H4 (cell line): ENCODE measurements at places on chromosomes 12 and 14. TPM values are rescaled to one million over a fixed set of nuclear protein-coding genes. Genes with fewer than 3 reads are reported as not detected.

The TMEM106C gene
- 294 and 314 TPM in 2 replicates for total RNA-seq

The PTCSC3 gene
- not detected in 2 replicates for total RNA-seq

The ZNF385A gene
- total RNA-seq, result 2.3 and 5.3 TPM in 2 replicates

The PA2G4 gene
- total RNA-seq, result 203 and 227 TPM in 2 replicates

The ABCC9 gene
- 0.06 TPM in 1 of 2 replicates, not detected in the other for total RNA-seq

The FLRT2 gene
- total RNA-seq, result 9.8 and 13.7 TPM in 2 replicates

DNA sequence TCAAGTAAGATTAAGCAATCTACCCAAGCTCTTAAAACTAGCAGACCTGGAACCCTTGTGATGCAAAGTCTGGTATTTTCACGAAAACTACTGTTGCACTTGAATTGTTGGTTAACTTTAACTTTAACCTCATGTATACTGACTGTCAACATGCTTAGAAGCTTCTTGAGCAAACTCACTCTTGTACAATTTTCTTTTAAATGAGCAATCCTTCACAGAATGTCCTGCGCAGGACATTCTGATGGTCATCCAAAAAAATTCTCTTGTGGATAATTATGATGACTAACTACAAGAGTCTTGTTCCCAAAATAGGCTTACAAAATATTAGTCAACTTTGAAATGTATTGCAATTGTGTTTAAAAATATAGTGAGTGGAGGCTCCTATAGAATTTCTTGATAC, 54.0 kb upstream of the PDE3A start:
- DNase-seq, result no peak

GRCh38 chr12:101923045-101923718, 45.8 kb downstream of the DRAM1 start:
- DNase-seq, result no peak

GRCh38 chr12:124531281-124531745, 36.1 kb downstream of the NCOR2 start:
- DNase-seq, result no peak

DNA sequence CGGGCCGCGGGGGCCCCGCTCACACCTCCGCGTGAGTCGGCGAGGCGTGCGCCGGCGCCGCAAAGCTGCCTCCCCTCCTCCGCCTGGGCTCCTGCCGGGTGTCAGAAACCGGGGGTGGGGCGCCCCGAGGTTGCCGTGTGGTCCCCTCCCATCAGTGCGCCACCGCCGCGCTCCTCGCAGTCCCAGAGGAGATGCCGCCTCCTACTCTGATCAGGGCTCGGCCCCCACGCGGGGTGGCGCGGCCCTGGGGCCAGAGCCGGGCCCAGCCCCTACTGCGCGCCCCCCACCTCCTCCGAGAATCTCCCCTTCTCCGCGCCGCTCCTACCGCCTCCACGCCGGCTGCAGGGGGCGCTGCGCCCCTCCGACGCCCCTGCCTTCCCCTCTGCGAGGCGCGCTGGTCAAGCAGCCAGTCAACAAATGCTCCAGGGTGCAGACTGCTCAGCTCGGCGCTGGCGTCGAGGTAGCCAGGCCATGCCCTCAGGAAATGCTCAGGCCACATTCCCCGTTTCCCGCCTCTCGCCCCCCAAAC, 467 bp upstream of the JAG2 start:
- no peak for DNase-seq
